ENCODE measurements at places on chromosomes 2 and 18.

GRCh38 chr2:27501042-27501441 is 4.4 kb downstream of the GCKR start:
- DNase-seq, result no peak

- peak; percentile 72 for DNase-seq
These were observed 31.5 kb downstream of the TRABD2A start for GRCh38 chr2:84849271-84849952.

DNA sequence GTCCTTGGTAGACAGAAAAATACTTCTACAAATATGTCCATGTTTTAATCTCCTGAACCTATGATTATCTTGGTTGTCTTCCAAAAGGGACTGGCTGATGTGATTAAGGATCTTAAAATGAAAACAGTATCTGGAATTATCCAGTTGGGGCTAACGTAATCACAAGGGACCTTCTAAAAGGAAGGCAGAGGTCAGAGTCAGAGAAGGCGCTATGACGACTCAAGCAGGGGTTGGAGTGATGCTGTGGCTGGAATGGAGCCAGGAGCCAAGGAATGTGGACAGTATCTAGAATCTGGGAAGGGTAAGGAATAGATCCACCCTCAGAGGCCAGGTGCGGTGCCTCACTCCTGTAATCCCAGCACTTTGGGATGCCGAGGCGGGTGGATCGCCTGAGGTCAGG is 4.2 kb upstream of the USP14 start:
- DNase-seq, result no peak

- DNase-seq, result no peak
These were observed 39.1 kb downstream of the SLC9A4 start for GRCh38 chr2:102512161-102512560.

- no peak for DNase-seq
These were observed 4.4 kb downstream of the HDLBP start for GRCh38 chr2:241310917-241311566.

DNA sequence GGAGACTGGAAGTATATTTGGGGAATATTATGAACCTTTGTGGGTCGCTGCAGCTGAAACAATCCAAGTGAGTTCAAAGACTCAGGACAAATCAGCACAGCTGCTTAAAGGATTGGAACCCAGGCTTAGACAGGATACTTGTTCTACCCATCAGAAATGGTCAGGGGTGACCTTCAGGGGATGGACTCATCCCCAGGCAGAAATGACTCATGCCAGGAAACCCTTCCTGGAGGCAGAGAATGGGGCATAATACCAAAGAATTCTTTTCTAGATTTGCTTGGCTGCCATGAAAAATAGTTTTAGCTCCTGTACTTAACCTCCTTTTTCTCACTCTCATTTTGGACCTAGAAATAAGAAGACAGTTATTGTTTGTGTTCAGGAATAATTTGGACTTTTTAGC is 425.5 kb downstream of the TSN start:
- DNase-seq, result no peak

- DNase-seq, result peak; percentile 21
These were observed 8.4 kb downstream of the TGIF1 start for GRCh38 chr18:3458378-3458777.

DNA sequence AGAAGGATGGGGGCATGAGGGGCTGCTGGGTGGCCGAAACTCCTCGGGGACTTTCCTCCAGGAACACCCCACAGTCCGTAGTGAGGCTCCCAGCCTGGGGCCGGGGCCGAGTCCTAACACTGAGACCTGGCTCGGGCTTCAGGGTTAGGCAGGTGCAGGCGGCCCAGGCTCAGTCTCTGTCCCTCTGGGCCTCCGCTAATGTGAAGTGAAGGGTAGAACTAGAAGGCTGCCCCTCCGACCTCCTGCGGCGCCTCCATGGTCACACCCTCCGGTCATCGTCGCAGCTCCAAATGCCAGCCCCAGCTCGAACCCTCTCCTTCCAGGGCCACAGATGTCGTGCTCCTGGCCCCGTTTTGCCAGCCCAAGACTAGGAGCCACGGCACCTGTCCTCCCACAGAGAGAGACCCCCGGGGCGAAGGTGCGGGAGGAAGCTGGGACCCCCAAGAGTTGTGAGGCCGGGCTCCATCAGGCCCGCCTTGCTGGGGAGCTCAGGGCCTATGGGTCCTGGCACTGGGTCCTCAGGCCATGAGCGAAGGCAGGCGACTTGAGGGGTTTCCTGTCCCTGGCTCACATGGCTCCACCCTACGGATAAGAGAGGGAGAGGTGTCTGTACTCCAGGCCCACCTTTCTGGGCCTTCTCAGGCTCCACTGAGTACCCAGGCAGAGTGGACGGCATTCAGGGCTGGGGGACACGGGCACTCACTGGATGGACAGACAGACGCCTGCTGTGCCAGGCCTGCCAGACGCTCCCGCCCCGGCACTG is 797 bp downstream of the ANO7 start:
- DNase-seq, result no peak

GRCh38 chr2:105856581-105856980 is 111.9 kb downstream of the NCK2 start:
- DNase-seq, result no peak

DNA sequence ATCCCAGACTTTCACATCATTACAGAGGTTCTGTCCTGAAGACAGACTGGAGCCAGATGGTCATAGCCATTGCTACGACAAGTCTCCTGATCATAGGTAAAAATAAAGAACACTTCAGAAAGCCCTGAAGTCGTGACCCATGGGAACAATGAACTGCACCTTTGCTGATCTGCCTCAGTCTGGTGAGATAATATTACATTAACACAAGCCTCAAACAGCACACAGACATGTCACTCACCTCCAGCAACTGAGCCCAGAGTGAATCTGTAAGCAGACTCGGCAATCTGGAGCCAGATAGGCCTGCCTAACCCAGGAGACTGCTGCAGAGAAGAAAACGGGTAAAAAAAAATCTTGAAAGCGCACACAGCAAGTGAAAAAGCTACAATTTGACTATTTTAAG is 79.2 kb downstream of the SLC25A12 start:
- no peak for DNase-seq

- DNase-seq, result no peak
These were observed 325.4 kb upstream of the FIGN start for GRCh38 chr2:164061129-164061746.

GRCh38 chr2:9309147-9309546 is 102.5 kb downstream of the ASAP2 start:
- no peak for DNase-seq

DNA sequence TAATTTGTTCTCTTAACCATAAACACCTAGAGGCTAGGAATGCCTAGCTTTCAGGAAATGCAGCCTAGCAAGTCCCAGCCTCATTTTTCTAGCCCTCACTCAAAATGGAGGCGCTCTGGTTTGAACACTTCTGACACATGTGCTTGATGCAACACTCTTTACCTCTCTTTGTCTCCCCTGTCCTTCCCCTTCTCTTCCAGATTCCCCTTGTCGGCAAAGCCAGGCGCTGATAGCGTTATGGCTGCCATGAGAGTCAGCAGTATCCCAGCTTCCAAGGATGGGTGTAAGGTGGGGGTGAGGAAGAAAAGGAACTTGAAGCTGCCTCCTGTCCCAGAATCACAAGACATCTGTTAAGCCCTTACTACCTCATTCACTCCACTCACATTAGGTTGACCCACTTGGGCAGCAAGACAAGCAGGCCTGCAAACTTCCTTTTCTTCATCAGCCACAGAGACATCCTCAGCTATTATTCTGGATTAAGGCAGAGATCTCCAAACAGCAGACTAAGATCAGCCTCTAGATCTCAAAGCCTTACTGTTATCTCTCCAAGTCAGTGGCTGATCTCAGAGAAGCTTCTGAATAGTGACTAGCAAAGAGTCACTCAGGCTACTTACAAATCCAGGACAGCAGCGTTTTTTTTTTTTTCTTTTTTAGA is 1.9 kb upstream of the ST3GAL5 start:
- DNase-seq, result no peak

DNA sequence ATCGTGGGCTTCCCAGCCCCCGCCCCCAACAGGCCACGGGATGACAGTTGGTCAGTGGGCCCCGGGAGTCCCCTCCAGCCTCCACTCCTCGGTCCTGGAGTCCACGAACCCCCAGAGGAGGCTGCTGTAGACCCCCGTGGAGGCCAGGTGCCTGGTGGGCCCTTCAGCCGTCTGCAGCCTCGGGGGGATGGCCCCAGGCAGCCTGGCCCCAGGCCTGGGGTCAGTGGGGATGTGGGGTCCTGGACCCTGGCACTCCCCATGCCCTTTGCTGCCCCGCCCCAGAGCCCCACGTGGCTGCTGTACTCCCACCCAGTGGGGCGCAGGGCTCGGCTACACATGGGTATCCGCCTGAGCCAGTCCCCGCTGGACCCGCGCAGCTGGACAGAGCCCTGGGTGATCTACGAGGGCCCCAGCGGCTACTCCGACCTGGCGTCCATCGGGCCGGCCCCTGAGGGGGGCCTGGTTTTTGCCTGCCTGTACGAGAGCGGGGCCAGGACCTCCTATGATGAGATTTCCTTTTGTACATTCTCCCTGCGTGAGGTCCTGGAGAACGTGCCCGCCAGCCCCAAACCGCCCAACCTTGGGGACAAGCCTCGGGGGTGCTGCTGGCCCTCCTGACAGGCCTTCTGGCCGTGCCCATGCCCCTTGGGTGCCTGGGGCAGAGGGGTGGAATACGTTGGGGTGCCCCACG is 7.6 kb downstream of the NEU4 start:
- DNase-seq, result no peak

GRCh38 chr2:17793296-17793695 is 23.0 kb upstream of the MSGN1 start:
- DNase-seq, result no peak

DNA sequence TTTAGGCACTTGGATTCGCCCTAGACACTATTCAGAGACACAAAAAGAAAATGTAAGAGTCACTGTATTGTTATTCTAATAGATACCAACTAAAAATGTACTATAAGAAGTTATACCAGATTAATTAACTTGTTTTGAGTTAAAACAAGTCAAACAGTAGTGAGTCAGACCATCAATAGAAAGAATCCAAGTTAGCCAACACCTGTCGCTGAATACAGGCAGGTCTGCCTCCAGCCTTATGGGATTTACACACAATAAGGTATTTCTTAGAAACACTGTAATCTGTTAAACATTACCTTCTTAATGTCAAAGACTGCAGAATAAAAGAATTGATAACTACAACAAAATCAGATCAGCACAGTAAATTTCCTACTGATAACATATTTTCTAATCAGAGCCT is 181.4 kb downstream of the DYM start:
- no peak for DNase-seq

- DNase-seq, result no peak
These were observed 18.8 kb upstream of the SOS1 start for GRCh38 chr2:39139511-39140237.

GRCh38 chr2:20137131-20137571 is 85.7 kb upstream of the LAPTM4A start:
- no peak for DNase-seq

DNA sequence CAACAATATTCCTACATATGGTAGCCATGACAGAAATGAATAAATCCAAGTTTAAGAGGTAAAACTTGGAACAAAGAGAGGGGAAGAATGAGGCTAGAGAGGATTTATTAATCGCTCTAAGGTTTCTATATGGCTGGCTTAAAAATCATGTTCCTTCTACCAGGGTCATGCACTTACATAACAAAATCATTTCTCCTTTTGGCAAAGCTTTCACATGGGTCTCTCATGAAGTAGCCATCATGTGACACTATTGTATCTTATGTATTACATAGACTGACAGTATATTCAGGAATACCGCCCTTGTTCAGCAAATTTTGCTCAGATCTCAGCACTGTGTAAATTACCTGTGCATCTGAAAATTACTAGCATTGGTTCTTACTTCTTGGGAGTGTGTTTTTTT is 1554.5 kb upstream of the SLC39A10 start:
- DNase-seq, result no peak

DNA sequence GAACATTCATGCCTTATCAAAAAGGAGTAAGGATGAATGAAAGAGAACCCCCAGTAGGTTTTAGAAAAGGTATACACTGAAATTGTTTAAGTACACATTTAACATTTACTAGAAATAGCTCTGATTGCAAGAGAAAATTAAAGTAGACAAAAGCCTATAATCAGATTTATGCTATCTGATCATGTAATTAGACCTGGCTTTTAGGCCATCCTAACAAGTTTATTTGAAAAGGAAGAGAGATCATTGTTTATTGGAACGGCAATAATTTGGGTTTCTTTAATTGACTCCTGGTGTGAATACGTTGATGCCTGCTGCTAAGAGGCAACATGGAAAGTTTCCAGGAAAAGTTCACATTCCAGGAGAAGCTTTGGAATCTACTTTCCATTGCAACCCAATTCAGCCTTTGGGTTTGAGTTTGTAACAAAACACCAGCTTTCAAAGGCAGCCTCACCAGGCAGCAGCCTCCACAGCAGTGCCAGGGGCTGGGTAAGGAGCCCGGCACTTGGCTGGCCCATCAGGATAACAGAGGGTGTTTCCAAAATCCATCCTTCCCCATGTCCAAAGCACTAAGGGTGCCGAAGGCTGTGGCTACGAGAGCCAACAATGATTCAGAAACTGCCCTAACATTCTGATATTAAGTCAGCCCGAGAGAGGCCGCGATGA is 18.0 kb downstream of the FZD7 start:
- DNase-seq, result no peak

DNA sequence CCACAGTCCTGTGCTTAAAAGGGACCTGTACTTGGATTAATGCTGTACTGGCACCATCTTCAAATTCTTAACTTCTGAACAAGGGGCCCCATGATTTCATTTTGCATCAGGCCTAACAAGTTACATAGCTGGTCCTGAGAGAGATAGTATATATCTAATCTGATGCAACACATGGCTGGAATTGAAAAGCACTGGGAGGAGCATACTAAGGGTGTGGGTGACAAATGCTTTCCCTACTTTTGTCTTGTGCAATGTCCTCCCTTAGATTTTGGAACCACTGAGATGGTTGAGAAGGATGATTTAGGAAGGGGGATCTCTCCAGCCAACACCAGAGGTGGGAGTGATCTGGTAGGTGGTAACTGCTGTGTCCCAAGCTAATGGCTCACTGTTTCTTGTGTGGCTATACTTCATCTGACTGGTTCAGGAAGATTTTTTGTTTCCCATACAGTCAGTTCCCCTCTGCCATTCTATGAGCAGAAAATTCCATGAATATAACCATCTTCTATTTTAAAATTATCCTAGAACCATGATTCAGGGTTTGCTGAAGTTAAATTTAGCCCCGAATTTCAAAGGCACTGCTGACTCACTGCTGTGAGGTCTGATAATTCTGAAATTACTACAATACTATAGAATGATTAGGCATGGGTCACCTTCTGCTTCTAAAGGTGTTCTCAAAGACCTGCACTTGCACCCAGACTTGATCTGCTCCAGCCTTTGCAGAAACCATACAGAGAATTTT is 108.3 kb upstream of the NCKAP5 start:
- DNase-seq, result no peak

Data from CD4-positive, alpha-beta T cell treated with Interleukin-6 for 4 hours (primary cell).